Amygdala (tissue), 56 donors: ENCODE measurements at places on chromosomes 1 and 21.

- no peak for DNase-seq
These were observed 7.9 kb upstream of the TEX50 start for GRCh38 chr1:173627269-173627668.

GRCh38 chr1:46642115-46642680, 25.6 kb upstream of the MOB3C start:
- DNase-seq = no peak

DNA sequence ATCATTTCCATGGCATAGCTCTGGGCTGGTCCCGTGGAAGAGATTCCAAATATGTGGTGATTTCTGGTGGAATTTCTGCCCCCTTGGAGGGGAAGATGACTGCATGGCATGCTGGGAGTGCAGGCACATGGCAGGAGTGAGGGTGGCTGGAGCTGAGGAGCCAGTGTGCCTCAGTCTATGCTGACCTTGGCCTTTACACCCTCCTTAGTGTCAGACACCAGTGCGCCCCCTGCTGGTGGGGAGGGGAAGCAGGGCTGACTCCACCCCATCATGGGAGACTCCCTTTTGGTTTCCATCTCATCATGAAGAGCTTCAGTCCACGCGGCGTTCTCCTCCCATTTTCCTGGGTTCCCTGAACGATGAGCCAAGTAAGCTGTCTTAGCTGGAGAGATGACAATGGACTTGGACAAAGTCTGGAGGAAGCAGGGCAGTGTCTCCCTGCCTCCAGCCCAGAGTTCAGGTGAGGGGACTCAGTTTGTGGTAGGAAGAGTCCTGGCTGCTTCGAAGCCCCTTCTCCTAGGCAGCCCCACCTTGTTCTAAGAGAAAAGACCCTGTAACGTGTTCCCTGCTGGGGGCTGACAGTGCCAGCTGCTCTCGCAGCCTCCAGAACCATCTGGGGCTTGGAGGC, 10.3 kb downstream of the ALX3 start:
- no peak for DNase-seq

DNA sequence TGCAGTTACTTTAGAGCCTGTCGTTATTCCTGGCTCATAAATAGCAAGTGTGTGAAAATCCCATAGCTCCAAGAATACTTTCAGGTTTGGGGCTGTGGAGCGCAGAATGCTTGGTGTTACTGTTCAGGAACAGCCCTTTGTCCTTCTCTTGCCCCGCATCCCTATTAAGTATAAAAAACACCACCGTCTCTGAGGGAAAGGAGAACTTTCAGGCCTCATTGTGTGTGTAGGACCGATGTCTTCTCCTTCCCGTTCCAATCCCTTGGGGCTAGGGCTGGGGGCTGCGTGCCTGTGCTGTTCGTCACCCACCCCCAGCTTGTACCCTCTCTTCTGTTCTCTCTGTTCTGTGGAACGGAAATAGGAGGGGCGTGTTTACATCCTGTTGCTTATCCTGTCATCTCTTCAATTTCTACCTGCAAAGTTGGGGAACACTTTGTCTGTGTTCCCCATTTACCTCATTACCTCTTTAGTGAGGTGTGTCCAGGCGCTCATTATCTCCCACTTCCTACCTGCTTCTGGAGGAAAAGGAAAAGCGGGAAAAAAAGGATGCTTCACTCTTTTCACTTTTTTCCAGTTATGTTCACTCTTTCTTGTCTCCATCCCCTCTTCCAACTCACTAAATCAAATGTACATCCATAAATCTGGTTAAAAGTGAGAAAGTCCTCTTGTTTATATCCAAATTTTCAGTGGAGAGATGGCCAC, 788 bp upstream of the TXNIP start:
- peak; percentile 41 for DNase-seq

GRCh38 chr1:211331011-211331709, 4.5 kb downstream of the TRAF5 start:
- no peak for DNase-seq
